ENCODE measurements at places on chromosomes 7 and 10.

- DNase-seq: no peak
Measured at GRCh38 chr7:50920031-50920635, 137.4 kb upstream of the GRB10 start.

- no peak for DNase-seq
Measured at GRCh38 chr7:30980751-30981150, 17.0 kb downstream of the GHRHR start.

DNA sequence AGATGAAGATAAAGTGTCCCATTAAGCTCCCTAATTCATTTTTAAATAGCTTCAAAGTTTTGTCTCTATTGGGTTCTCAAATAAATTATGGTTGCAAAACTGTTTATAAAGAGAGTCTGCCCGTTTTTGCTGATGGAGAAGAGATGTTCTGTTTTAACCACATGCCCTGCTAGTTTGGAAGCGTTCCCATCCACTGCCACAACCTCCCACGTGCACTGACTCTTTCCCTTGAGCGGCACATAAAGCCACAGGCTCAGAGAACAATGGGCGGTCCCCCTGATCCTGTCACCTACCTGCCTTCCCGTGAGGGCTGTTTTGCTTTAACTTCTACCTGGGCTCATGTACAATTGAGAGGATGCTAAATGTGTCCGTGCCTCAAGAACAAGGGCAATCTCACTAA, 65.5 kb downstream of the CPVL start:
- no peak for DNase-seq

DNA sequence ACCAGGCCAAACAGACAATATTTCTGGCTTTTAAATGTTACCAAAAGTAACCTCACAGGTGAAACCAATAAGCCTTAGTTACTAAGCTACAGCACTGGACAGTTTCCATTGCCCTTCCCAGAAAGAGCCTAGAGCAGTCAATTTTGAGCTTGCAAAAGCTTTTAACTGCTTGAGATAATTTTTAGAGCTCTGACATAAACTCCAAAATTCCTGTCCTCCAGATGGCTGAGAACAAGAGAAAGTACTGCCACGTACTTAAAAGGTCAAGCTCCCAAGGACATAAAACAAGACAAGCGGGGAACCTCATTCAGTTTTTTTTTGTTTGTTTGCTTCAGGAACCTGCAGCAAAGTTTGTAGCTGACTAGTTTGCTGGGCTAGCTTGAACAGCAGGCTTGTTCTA, 54.1 kb downstream of the BBS9 start:
- DNase-seq: peak; percentile 8

DNA sequence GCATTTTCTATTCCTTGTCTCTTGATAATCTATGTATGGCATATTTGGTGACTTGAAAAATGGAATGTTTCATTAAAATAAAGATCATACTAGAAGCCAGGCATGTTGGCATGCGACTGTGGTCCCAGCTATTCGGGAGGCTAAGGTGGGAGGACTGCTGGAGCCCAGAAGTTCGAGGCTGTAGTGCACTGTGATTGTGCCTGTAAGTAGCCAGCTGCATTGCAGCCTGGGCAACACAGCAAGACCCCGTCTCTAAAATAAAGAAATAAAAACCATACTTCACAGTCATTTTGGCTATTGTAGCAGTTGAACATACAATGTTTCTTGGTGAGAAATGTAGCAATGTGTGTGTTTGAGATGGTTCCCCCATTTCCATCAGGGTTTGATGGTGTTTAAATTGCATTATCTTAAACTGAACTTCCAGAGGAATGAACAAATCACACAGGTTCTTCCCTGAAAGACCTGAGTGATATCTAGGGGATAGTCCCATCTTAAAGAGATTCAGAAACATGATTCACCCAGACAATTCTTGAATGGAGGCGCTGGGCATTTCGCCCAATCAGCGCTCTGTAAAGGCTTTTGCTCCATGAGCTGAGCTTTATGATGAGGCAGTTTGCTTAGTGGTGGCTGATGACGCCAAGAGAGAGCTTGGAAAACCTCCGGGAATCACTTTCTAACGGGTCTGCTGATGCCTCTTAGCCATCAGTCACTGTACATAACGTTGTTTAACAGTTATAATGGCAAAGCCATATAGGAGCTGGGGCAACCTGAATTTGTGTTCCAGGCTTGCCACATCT, 19.4 kb upstream of the BTBD16 start:
- DNase-seq: no peak

- DNase-seq: no peak
Measured at GRCh38 chr10:131946880-131947279, 34.8 kb downstream of the BNIP3 start.

DNA sequence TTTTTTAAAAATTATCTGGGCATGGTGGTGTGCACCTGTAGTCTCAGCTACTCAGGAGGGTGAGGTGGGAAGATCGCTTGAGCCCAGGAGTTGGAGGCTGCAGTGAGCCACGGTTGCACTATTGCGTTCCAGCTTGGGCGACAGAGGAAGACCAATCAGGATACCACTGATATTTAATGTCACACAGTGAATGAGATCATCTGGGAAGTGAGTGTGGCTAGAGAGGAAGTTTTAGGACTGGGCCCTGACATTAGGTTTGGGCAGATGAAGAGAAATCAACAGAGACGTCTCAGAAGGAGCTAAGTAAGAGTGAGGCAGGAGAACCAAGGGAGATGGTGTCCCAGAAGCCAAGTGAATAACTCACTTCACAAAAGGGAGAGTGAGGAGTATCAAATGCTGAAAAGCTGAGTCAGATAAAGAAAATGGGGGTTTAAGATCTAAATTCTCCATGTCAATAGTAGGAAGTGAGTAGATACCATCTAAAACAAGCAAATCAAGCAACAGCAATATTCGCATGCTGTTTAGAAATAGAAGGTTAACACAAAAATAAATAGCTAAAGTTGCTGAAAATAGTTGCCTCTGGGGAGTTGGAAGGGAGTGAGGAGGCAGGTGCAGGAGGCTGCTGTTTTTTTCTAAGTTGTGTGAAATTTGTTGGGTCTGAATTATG, 11.5 kb downstream of the PILRA start:
- no peak for DNase-seq

DNA sequence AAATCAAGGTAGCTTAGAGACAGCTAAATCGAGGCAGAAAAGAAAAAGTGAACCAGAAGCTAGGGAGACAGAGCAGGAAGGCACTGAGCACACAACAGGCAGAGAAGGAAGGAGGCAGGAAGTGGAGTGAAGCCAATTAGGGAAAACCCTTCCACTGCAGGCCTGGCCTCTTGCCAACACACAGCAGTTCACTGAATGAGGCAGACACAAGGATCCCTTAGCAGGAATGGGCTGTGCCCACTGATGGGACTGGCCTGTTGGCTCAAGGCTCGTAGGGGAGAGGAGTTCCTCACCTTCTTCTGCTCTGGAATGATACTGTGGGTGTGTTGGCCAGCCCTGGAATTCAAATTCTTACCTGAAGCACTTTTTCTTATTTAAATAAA, 220.3 kb upstream of the STK17A start:
- DNase-seq: no peak

DNA sequence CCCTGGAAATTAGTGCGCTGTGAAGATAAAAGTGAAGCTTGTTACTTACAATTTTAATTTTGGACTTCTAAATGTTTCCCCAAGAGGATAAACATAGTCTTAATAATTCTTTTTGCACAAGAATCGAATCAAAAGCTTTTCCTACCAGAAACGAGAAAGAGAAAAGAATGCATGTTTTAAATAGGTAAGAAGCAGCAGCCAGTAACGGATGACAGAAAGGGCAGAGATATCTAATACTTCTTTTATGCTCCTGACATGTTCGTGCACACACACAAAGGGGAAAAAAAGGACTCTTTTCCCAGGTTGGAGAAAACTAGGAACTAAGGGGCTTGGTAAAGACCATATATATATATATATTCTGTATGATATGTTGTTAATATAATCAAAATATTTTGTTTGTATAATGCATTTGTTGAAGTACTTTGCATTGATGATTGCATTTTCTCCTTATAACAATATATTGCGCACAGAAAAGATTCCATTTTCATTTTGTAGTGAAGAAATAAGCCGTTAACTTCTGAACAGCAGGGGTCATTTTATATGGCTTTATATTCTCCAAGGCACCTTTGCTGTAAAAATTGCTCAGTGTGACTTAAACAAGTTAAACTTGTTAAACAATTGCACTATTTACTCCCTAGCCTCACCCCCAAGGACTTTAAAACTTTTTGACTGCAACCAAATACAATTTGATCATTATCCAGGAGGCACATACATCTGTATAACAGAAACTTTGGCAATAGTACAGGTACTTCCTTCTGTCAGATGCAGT, 2.2 kb downstream of the PRKAR2B start:
- no peak for DNase-seq

DNA sequence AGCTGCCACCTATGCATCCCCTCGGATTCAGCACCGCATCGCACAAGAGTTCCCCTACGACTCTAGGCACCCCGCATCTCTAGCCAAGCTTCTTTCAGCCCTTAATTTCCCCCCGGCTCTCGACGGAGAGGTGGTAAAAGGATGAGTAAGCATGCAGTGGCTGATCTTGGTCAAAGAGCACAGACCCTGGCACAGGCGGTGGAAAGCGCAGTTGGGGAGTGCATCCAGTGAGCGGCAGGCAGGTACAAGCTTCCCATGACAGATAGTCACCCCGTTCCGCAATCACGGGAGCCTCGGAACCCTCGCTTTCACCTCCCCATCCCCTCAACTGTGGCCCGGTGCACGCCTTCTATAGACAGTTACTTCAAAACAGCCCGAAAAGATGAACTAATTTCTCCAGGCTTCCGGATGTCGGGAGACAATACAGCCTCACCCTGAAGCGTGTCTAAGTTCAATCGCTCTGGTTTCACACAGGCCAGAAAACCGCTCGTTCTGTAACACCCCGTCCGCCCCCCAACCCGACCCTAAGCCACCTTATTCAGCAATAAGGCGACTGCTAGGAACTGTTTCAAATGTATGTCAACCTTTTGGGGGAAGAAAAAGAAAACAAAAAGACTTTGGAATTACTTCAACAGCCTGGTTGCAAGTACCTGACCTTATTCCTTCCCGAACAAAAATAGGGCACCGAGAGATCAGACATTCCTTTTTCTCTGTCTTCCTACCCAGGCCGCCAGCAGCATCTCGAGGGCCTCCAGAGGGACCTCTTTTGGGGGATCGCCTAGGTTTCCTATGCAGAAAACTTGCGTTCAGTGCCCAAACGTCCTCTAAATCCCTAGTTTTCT, 1.4 kb downstream of the RHEB start:
- DNase-seq: peak; percentile 40

DNA sequence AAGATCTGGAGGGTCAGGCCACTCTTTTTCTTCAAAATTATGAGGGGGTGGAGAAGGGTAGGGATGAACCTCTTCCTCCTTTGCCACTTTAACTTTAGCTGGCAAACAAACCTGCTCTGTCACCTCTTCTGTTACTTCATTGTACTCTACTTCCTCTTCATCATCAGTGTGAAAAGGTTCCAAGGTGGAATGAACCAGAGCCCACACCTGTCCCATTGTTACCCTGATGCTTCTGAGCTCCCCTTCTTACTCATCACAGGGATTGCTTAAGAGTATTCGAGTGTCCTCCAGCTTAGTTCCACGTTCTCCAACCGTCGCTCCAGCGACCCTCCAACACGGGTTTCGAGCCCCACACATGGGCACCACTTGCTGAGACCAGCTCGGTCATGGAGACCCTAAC, 5.2 kb downstream of the MRPS24 start:
- DNase-seq: no peak

DNA sequence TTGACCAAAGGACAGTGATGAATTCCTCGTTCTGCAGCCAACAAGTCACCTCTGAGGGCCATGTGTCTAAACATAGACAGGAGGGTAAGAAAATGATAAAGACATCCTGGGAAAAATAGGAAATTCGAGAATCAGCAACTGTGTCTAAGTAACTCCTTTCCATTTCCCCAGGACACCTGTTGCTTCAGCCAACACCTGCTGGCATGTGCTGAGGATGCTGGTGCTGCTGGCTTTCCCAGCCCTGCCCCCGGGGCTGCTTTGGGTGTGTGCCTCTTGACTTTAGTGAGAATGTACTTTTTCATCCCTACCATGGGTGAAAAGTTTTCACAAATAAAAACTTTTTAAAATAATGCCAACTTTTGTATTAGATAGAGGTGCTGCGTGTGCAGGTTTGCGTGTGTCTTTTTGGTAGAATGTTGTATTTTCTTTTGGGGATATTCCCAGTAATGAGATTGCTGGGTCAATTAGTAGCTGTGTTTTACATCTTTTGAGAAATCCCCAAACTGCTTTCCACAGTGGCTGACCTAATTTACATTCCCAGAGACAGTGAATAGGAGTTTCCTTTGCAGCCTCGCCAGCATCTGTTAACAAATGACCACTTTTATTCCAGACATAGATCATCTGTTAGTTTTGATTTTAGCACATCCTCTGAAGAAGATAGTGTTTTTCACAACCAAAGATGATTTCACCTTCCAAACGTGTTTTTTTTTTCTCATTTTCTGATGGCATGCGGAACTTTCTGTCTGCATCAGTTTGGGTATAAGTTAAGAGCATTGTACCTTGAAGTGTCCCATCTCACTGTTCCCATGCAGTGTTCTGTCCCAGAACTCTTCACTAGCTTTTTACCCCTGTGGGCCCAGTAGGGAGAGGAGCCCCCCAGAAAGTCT, 104.2 kb upstream of the ACBD5 start:
- DNase-seq: no peak

DNA sequence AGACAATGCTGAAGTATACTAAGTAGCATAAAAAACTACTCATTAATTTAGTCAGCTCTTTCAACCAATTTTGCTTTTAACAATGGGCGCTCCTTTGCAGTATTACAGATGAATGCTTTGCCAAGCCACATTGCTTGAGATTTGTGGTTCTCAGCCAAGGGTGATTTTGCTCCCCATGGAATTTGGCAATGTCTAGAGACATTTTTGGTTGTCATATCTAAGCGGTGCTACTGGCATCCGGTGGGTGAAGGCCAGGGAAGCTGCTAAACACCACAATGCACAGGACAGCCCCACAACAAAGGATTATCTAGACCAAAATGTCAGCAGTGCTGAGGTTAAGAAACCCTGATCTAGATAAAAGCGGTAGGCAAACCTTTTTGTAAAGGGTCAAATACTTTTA, 112.0 kb downstream of the UBE2H start:
- DNase-seq: peak; percentile 66

DNA sequence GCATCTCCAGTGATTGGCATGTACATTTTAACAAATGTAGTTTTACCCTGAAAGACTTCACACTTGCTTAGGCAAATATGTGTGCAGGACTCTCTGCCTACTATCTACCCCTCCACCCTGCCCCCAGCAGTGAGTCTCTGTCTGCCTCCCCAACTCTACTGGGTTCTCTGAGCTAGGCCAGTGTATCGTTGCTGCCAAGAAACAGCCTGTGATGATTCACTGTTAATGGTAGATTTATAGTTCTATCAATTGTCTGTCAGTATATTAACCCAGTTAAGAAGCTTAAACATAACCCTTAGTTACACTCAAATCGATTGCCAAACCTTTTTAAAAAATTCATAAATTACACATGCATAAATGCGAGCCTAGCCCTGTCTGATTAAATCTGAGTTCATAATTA, 137.0 kb downstream of the SND1 start:
- DNase-seq: no peak

DNA sequence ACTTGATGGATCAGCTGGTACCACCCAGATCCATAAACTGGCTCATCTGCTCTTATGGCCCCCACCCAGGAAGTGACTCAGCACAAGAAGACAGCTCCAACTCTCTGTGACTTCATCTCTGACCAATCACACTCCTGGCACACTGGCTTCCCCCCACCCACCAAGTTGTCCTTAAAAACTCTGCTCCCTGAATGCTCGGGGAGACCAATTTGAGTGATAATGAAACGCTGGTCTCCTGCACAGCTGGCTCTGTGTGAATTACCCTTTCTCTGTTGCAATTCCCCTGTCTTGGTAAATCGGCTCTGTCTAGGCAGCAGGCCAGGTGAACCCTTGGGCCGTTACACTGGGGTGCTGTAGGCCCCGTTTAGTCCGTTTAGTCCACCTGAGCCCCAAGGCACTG, 23.4 kb upstream of the BNIP3 start:
- no peak for DNase-seq

GRCh38 chr7:134474828-134475227, 15.9 kb upstream of the AKR1B1 start:
- DNase-seq: no peak
